IPS-NIHi11 (cell line): ENCODE measurements at places on chromosomes 11 and 22.

DNA sequence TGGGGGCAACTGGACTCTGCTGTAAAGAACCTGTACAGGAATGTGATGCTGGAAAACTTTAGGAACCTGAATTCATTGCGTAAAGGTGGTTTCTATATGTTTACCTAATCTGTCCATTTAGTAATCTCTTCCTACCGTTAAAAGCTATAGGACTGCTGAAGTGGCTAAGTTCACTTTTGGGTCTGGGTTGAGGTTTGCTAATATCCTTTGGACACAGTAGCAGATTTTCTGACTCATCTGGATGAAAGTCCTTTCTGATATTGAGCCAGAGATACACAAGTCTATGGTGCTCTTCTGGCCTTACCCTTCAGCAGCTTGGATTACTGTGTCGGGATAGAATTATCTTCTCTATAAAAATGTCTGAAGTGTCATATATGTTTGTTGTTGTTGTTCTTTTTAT lies 16.9 kb downstream of the ZNF215 start:
- DNase-seq, result no peak

DNA sequence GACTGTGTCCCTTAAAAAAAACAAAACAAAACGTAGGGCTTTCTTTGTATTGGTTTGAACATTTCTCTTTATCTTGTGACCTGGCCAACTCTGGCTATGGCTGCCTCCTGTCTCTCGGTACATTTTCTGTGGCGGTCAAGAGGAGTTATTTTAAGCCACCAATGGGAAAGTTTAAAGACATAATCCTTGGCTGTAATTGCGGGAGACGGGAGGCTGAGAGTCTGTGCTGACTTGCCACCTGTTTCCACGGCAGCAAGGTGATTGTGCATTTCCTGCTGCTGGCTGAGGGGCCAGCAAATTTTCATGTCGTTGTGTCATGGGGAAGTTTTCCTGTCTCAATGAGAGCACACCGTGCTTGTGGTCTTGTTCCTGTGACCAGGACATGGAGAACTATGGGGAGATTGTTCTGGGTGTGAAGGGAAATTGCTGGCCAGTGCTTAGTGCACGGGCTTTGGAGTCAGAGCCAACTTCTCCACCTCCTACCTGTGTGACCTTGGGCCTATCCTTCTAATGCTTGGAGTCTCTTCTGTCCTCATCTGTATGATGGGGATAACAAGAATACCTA lies 11.0 kb downstream of the PTPRJ start:
- peak; percentile 31 for DNase-seq

DNA sequence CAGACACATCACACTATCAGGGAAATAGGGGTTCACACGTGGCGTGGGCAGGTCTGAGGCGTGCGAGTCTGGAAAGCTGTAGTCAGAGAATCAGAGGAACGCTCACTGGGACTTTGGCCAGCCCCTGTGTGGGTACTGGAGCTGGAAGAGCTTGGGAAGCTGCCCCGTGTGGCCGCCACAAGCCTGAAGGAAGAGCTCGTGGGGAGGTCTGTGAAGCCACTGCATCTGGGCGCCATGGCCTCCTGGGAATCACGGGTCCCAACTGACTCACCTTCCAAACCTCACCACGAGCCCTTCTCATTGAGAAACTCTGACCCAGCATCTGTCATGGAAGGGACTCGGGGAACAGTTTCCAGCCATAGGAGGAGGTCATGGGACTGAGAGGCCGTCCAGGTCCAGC lies 5.9 kb upstream of the MRGPRF start:
- no peak for DNase-seq

- DNase-seq, result no peak
These were observed 8.4 kb downstream of the CYB5R2 start for GRCh38 chr11:7664867-7665266.

DNA sequence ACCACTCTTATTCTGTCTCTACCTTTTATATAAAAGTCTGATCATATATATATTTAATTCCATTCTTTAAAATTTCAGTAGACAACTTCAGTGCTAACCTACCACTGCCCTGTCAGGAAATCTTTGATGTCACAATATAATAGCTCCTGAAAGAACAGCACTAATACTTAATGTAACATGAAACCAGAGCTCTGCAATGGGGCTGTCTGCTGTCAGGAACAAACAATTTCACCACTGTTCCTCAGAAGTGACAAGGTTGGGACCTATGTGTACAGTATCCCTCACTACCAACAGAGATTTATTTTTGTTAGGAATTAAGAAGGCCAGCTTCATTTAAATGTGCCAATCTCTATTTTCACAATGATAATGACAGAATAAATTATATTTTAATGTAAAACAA lies 165.5 kb upstream of the C11orf58 start:
- peak; percentile 8 for DNase-seq

DNA sequence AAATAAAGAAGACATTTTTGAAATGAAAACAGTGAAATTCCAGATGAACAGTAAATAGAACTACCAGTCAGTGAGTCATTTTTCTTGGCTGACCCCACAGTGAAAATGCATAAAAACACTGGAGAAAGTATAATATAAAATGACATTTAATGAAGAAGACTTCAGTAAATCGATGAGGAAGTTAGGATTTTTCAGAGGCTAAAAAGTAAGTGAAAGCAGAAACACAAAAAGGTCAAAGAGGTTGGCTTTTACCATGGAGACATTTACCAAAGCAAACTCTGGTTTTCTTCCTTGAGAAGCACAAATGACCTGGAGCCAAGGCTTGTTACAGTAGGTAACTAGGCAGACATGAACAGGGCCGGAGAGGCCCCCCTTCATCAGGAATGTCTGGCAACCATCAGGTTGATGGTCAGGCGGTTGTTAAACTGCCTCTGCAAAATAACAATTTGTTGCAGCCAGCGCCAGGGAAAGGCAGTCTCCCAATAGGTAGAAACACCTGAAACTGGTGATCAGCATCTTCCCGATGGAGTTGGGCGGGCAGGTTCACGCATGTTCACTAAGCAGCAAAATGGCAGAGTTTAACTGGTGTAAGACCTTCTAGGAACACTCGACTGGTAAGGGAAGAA lies 16.7 kb upstream of the TMEM123 start:
- DNase-seq, result no peak

GRCh38 chr11:48087422-48087821 lies 107.1 kb downstream of the PTPRJ start:
- DNase-seq, result no peak

DNA sequence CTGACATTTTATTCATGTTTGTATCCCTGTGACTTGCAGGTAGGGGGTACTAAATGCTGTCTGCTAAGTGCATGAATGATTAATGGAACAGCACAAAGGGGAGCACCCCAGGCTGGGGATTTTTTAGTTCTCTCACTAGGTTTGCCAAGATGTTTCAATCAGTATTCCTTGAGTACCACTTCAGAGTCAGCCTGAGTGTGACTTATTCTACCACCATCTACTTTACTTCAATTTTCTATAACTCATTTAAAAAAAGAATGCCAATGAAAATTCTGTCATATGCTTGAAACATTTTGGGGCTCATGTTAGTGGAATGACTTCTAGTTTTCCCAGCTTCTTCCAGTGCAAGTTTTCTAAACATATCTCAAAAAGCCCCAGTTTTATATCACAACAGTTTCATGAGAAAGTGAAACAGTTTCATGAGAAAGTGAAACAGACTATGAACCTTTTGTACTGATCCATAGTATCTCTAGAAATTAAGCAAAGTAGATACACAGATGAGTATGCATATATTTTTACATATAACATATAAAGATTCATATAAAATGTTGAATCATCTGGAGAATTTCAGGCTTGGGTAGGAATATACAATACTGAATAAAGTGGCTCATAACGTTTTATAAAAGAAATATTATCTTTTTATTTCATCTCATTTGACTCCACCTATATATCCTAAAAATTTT lies 252.4 kb downstream of the GRM5 start:
- peak; percentile 10 for DNase-seq

GRCh38 chr11:126840201-126840886 lies 160.2 kb downstream of the KIRREL3 start:
- no peak for DNase-seq

DNA sequence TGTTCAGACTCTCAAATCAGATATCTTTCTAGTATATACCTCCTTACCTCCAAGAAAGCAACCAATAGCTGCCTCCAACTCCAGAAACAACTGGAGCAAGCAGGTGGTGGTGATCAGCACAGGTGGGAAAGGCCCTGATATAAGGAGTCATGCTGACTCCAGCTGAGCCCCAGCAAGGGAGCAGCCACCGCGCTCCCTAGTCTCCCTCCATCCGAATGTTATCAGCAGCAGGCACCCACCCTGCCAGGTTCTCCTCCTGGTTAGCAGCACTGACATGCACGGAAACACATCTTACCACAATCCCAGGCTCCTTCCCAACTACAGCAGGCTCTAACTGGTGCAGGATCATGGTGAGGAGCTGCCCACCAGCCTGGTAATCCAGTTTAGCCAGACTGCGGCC lies 18.5 kb upstream of the STK33 start:
- no peak for DNase-seq

DNA sequence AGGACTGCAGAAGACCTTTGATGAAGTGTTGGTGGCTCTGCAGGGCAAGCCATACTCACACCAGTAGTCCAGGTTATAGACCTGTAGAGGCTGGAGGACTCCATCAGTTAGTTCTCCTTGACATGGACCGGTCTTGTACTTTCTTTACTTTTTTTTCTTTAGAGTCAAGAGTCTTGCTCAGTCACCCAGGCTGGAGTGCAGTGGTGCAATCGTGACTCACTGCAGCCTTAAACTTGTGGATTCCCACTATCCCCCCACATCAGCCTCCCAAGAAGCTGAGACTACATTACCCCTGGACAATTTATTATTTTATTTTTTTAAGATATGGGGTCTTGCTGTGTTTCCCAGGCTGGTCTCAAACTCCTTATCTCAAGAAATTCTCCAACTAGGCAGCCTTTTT lies 49.6 kb upstream of the E2F8 start:
- DNase-seq, result no peak

DNA sequence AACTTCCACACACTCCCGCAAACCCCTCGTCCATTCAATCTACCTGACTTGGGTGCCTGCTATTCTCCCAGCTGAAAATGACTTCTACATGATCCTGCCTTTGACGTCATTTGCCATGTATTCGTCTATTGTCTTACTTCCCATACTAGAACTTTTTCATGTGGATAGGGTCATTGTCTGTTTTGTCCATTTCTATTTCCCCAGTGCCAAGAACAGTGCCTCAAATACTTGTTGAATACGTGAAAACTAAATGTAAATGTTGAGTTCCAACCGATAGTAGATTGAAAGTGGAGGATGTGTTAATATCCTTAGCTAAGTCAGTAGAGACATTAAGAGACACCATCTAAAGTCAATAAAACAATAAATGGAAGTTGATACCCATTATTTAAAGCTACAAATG lies 935 bp downstream of the TRIM68 start:
- no peak for DNase-seq

DNA sequence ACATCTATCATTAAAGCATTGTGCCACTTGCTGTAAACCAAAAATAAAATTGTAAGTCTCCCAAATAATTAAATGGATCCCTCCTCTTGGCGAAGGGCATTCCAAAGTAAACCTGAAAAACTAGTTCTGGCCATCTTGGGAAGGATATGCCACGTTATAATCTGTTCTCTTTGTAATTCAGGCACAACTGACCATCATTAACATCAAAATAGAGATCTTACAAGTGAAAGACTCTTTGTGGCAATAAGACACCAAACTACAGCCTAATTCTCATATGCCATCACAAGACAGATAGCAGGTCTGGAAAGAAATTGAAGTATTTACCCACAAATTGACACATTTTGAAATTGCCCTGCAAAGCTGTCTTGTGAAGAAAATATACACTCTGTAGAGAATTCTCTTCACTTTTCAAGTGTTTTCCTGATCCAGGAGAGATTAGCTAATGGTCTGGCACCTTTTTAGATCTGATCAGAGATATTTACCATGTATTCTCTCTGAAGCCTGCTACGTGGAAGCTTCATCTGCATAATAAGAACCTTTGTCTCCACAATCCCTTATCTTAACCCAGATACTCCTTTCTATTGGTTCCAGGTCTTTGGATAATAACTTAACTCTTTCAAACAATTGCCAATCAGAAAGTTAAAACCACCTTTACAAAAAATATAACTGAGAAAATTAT lies 630.4 kb upstream of the CCDC179 start:
- DNase-seq, result peak; percentile 7

- DNase-seq, result no peak
These were observed 11.6 kb downstream of the ELF5 start for GRCh38 chr11:34501949-34502348.

DNA sequence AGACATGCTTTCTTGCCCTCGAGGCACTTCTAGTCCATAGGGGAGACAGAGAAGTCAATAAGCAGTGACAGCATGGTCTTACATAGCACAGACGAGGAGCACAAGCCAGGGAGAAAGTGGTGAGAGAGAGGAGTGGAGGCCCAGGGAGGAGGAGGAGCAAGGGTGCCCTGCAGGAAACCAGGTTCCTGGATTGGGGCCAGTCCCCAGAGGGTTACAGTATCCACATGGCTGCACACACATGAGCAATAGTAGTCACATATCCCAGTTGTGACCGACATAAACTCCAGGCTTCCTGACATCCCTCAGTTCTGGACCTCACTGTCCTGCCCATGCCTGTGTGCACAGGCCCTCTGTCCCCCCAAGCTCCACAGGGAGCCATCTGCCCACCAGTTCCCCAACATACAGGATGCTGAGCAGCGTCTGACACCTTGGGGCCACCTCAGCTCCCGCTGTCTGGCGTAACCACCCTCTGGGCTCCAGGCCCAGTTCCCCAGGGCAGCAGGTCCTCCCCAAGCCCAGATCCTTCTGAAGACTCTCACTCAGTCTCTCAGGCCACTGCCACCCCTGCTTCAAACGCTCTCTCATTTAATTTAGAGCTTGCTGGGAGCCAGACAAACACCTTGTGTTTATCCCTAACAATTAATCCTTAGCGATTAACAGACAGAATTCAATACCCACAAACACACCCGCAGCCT lies 53.7 kb downstream of the DSCAML1 start:
- peak; percentile 39 for DNase-seq

GRCh38 chr11:72631806-72632731 lies 42.2 kb downstream of the PDE2A start:
- no peak for DNase-seq

GRCh38 chr22:20001082-20001638 lies 15.5 kb downstream of the ARVCF start:
- no peak for DNase-seq

GRCh38 chr11:118896472-118896913 lies 12.8 kb downstream of the CXCR5 start:
- no peak for DNase-seq

GRCh38 chr11:18624161-18624560 lies 10.0 kb downstream of the SPTY2D1 start:
- no peak for DNase-seq

DNA sequence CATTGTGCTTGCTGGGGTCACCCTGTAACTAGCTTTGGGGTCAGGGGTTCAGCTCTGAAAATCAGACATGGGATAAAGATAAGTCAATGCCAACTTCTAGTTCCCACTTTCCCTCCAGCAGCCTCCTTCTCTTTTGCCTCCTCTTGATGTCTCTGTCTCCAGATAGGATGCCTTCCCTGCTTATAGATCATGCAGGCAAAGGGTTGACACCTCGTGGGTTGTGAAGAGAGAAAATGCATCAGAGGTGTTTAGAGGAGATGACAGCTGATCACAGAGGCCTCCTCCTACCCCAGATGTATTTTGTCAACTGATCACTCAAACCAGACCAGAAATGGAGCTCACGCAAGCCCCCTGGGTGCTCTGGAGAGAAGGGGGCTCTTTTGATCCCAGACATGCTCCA lies 337.8 kb downstream of the BUD13 start:
- DNase-seq, result no peak
